ENCODE measurements at places on chromosomes 1 and 21.

- DNase-seq = no peak
Observed at GRCh38 chr1:214120951-214121350, 133.2 kb downstream of the PROX1 start.

DNA sequence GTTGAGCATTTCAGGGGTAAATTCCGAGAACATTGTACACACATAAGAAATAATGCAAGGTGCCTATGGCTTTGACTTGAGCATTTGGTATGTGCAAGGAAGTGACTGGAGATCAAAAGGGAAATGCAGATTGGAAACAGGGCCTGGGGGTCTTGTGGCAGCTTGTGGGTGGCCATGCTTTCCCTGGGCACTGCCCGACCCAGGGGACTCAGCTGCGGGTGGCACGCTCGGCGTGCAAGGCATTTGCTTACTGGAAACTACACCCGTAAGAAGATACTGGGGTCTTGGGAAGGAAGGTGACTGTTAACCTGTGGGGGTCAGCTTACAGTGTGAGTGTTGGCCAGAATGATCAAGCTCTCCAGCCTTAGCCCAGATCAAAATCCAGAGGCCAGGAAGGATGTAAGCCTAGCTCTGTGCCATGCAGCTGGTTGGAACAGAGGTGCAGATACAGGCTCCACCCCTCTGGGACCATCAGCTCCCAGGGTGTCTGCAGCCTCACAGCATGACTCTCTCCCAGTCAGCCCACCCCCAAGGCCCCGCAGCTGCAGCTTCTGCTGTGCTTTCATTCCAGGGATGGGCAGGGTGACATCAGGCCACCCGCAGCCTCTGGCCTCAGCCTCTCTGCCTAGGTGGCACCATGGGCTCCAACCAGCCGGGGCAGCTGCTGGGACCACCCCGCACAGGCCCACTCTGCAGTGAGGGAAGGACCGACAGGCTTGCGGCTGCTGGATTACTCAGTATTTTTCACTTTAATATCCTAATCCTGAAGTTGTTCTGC is 55.1 kb downstream of the KIF26B start:
- DNase-seq = no peak

DNA sequence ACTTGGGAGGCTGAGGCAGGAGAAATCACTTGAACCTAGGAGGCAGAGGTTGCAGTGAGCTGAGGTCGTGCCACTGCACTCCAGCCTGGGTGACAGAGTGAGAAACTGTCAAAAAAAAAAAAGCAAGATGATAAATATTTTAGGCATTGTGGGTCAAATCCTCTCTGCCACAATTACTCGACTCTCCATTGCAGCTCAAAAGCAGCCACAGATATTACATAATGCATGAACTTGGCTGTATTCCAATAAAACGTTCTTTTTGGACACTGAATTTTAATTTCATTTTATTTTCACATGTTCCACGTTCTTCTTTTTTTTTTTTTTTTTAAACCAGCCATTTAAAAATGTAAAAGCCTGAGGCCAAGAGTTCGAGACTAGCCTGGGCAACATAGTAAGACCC is 69.4 kb downstream of the TCP10L start:
- no peak for DNase-seq

DNA sequence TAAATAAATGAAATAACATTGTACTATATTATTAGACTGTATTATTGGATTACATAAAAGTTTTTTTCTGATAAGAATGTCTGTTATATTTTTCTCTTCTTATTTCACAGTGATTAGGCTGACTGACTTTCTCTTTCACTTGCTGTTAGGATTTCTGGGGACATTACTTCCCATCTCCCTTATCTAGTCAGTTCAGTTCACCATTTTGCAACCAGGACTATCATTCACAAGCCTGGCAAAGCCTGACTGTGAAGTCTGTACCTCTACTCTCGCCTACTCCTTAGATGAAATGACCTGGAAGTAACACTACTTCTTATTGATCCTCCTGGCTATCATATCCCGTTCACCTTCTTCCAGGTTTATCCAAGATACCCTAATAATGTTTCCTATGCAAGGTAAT is 676.6 kb downstream of the USP25 start:
- DNase-seq = no peak

- DNase-seq = no peak
Observed at GRCh38 chr1:208089761-208090370, 154.3 kb downstream of the PLXNA2 start.

GRCh38 chr1:91718877-91719276 is 167.1 kb downstream of the TGFBR3 start:
- no peak for DNase-seq

GRCh38 chr1:180912211-180912800 is 391 bp upstream of the KIAA1614 start:
- no peak for DNase-seq

GRCh38 chr1:168195199-168196135 is 16.7 kb downstream of the TIPRL start:
- DNase-seq = no peak

GRCh38 chr1:221669441-221669840 is 72.4 kb downstream of the DUSP10 start:
- no peak for DNase-seq

GRCh38 chr1:49213301-49213700 is 436.6 kb upstream of the BEND5 start:
- no peak for DNase-seq

- no peak for DNase-seq
Observed at GRCh38 chr1:29835406-29835805, 599.1 kb downstream of the PTPRU start.

DNA sequence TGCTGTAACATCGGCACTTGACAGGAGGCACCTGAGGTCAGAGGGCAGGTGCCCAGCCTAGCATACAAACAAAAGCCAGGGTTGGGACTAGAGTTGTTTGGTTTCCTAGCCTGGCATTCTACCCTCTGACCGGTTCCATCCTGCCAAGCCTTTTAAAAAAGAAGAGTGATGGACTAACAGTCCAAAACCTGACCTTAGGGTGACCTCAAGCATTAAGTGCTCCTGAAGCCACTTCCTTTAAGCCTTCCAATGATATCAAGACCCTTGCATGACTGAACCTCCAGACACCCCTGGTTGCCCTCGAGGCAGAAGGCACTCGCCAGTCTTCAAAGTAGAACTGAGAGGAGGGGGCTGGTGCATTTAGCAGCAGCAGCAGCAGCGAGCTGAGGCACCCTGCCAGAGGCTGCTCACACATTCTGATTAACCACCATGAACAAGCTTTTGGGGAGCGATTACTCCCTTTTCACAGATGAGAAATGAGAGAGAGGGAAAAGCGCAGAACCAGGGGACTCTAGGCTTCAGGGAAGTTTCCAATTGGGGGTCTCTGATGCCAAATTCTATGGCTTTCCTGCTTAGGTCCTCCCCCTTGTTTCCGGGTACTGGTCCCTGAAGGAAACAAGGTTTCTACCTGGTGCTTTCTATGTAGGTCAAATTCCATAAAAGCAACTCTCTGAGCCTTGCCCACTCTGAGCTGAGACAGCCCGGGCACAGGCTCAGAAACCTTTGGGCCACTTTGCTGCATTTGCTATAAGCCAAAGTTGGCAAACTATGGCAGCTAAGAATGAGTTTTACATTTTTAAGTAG is 9.2 kb downstream of the SLC2A1 start:
- no peak for DNase-seq

DNA sequence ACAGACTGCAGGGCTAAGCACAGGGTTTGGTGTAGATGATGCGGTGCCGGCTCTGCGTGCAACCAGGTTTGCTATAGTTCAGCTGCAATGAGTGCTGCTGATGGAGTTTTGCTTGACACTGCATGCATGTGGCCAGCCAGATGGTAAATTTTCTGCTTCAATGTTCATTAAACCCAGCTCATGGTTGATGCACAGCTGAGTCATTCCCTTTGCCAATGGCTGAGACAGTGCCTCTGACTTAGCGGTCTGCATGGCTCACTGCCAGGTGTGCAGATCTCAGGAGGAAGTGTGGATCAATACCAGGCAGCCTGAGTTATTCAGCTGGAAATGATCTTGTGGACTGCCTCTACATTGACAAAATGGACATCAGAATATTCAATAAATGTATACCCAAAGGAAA is 172.7 kb upstream of the ZP4 start:
- DNase-seq = no peak

GRCh38 chr1:189675712-189676244 is 801.9 kb downstream of the BRINP3 start:
- no peak for DNase-seq

GRCh38 chr1:44348061-44348485 is 7.0 kb downstream of the ERI3 start:
- no peak for DNase-seq

GRCh38 chr1:34380526-34381124 is 203.9 kb downstream of the C1orf94 start:
- DNase-seq = no peak

DNA sequence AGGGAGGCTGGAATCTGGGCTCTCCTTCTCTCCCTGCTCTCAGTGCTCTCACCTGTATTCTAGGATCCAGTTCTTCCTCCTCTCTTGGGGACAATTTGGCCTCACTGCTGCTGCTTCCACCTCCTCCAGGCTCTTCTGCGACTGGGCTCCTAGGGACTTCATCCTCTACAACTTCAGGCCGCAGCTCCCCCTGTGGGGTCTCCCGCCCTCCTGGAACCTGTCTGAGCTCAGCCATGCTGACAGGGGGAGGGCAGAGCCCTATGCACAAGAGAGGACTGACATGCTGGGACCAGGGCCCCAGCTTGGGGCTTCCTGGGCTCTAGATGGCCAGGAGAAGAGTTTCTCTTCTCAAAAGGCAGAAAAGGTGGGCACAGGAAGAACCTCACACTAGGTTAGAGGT is 1.0 kb downstream of the SH3BP5L start:
- no peak for DNase-seq

- no peak for DNase-seq
Observed at GRCh38 chr1:80629304-80629837, 1171.4 kb upstream of the ADGRL2 start.

- DNase-seq = no peak
Observed at GRCh38 chr1:204791453-204792353, 79.0 kb upstream of the NFASC start.

GRCh38 chr1:63103682-63104081 is 218.7 kb upstream of the FOXD3 start:
- no peak for DNase-seq

DNA sequence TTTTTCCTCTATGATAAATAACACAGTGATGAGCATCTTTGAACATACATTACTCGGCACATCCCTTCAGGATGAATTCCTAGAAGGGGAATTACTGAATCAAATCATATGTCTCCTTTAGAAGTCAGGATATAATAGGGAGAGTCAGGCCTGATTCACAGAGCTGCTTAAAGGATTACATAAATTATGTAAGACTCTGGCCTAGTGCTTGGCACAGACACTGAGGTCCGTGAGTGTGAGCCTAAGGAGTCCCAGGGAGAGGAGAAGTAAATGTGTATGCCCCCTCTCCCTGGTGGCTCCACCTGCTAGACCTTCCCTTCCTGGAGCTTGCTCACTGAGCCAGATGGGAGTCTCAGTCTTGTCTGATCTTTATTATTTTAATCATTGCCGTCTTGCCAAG is 8.6 kb upstream of the FOXE3 start:
- DNase-seq = no peak

GRCh38 chr1:25813734-25814471 is 5.9 kb upstream of the MTFR1L start:
- DNase-seq = no peak

Data from left renal pelvis (tissue), 4 donors.